ENCODE measurements at places on chromosomes 6 and 20. TPM values are rescaled to one million over a fixed set of nuclear protein-coding genes. Genes with fewer than 3 reads are reported as not detected.

GRCh38 chr20:10466855-10467254, 31.8 kb downstream of the SLX4IP start:
- DNase-seq, result no peak

GRCh38 chr6:11532097-11532496, 5.5 kb upstream of the TMEM170B start:
- no peak for DNase-seq

GRCh38 chr6:36826520-36827227, 12.6 kb downstream of the CPNE5 start:
- no peak for DNase-seq

Gene CRISP2
- polyA plus RNA-seq, result 0.14 TPM

GRCh38 chr20:33337119-33337518, 54.1 kb downstream of the BPIFB1 start:
- DNase-seq, result no peak

GRCh38 chr20:56328861-56329260, 29.9 kb upstream of the FAM210B start:
- DNase-seq, result peak; percentile 53

GRCh38 chr6:41255638-41256246, 27.6 kb downstream of the TREML4 start:
- no peak for DNase-seq

DNA sequence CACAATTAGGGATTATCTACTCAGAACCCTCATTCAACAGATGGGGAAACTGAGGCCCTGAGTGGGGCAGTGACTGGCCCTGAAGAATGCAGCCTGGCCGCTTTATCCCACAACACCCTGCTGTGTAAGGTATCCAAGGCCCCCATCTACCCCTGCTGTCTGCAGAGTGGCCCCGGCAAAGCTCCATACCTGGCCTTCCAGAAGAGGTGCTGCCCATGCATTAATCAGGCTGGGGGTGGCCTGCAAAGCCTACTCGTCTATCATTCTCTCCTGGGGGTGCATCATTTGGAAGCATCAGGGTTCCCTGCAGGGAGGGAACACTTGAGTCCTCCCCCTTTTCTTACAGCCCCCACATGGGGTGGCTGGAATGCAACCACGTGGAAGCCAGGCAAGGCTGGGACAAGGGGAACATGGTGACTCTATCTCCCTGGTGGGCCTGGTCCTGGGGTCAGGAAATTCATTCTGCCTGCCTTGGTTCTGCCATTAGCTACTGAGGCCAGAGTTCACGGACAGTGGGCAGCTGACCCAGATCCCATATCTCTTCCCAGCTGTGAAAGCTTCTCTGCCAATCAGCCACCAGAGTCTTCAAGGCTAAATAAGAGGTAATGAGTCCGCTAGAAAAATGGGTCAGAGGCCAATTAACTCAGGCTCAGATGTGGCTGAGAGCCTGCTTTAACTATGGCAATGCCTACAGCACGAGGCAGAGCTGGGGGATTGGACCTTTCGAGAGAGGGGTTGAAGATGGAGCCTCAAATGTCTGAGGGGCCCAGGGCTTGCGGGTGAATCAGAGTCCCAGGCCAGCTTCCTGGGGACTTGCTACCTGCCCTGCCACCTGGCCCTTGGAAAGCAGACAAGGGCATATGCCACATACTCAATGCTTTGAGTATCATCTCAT, 72.3 kb upstream of the TOX2 start:
- no peak for DNase-seq

Gene TFAP2D
- polyA plus RNA-seq, result not detected

Gene POPDC3
- polyA plus RNA-seq, result 0.37 TPM

Gene CASP8AP2
- polyA plus RNA-seq, result 26.6 TPM

Gene CST2
- not detected for polyA plus RNA-seq

Gene CAGE1
- not detected for polyA plus RNA-seq

DNA sequence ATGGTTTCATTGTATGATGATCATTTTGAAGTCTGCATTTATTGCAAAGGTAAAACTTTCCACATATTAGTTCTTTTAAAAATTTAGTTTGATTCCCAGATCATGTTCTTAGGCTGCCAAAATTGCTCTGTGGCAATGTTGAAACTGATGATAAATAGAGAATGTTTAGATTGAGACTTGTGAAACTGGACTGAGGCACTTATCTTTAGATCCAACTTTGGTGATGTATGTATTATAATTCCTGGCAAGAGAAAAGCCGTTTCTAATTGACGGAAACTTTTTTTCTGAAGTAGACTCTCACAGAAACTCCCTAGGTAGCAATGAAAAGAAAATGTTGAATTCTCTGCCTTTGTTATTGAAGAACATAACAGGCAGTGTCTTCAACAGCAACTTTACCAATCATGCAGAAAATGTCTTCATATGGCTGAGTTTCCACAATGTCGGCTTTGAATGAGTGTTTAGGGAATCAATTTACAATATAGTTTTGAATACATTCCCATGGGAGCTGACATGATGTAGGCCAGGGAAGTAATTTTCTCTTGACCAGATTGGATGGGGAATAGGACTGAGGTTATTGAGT, 456.2 kb downstream of the CD109 start:
- no peak for DNase-seq

- no peak for DNase-seq
Measured at GRCh38 chr6:99416892-99417767, 8.0 kb downstream of the PNISR start.

- no peak for DNase-seq
Measured at GRCh38 chr6:143111443-143111842, 50.8 kb downstream of the AIG1 start.

Gene SRMS
- 0.17 TPM for polyA plus RNA-seq

DNA sequence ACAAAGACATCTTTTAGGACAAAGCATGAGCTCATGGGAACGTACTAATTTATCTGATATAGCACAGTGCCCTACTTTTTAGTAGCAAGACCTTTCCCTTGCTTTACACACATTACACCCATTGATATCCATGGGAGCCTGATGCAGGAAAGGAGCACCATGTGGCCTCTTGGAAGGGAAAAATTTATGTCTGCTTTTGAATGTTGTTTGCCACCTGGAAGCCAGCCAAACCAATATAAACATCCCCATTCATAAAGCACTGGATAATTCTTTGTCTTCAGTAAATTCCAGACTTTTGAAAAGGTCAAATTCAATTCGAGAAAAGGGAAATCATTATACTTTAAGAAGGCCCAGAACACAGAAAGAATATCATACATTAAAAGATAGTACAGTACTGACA, 152.3 kb upstream of the BEND6 start:
- DNase-seq, result no peak

GRCh38 chr6:130359736-130360135, 6.1 kb upstream of the TMEM200A start:
- DNase-seq, result no peak

DNA sequence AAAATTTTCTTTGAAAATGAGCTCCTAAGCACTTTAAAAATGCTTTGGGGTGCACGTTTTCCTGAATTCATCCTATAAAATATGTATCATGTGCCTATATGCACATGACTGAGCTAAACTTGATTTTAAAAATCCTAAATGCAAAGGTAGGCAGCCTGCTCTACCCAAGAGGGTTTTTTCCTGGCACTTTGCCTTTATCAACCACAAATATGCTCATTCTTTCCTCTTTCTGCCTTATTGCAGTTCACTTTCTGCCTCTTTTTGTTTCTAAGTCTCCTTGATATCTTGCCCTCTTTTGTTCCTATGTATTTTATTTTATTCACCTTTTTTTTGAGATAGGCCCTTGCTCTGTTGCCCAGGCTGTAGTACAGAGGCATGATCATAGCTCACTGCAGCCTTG, 229.3 kb downstream of the GRM1 start:
- DNase-seq, result no peak

DNA sequence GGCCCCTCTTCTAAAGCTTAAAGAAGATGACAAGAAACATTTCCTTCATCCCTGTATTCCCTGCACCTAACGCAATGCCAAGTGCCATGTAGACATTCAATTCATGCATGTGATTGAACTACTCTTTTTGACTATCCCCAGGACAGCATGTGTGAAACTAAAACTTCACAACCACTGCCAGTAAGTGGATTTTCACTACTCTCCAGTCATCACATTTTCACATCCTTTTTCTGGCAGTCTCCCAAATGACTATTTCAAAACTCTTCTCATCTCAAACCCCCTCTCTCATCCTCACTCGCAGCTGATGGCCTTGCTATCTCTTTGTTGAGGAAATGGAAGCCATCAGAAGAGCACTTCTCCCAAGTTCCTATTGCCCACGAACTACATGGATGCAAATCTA, 122.6 kb downstream of the OPRM1 start:
- no peak for DNase-seq

Gene TULP4
- polyA plus RNA-seq, result 21.8 TPM

Gene CRISP3
- polyA plus RNA-seq, result 0.31 TPM

GRCh38 chr20:9628141-9628540, 113.8 kb downstream of the LAMP5 start:
- no peak for DNase-seq

Gene ZNF165
- 5.4 TPM for polyA plus RNA-seq

DNA sequence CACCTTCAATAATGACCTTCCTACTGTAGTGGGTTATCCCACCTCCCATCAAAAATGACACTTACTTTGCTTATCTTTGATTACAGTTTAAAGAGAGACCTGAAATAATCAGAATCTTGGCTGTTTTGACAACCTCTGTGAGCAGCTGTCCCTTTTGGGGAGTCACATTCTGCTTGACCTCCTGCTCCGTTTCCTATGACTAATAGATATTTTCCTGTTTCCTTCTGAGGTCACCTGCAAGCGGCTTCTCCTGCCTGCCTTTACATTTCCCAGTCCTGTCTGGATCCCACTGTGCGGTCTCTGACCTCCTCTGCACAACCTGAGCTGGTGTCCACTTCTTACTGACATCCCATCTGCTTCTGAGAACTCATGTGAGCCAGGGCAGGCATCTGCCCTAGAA, 54.2 kb downstream of the TRAM2 start:
- no peak for DNase-seq

GRCh38 chr6:2162079-2162445, 83.3 kb downstream of the GMDS start:
- no peak for DNase-seq

GRCh38 chr20:21534453-21534852, 20.6 kb upstream of the NKX2-2 start:
- DNase-seq, result no peak

DNA sequence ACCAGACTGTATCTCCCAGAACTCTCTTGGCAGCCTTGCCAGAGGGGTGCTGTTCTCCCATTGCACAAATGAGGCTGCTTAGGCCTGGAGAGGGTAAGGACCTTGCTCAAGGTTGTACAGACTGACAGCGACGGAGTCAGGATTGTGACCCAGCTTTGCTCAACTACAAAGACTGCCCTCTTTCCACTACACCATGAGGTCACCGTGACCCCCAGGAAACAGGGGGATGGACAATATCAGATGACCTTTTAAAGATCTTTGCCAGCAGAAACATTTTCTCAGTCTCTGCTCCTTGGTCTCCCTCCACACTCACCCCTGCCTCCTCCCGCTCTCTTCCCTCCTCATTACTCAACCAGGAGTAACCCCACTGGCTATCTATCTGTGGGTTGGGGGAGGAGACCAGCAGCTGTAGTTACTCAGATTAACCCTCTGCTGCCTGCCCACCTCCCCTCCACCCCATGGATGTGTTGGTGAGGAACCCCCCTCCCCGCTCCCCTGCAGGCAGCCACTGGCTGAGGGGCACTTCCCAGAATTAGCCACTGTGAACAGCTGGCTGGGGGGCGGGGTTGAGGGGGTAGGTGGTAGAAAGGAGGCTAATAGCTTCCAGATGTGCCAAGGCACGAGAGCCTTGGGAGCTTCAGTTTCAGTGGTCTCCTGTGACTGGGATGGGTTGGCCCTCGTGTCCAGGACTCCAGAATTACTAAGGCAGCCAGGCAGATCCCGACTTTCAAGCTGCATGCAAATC, 26.9 kb upstream of the MRPS18A start:
- no peak for DNase-seq

Gene RPS6KA2
- polyA plus RNA-seq, result 29.5 TPM

Gene PPP1R11
- polyA plus RNA-seq, result 61.0 TPM

DNA sequence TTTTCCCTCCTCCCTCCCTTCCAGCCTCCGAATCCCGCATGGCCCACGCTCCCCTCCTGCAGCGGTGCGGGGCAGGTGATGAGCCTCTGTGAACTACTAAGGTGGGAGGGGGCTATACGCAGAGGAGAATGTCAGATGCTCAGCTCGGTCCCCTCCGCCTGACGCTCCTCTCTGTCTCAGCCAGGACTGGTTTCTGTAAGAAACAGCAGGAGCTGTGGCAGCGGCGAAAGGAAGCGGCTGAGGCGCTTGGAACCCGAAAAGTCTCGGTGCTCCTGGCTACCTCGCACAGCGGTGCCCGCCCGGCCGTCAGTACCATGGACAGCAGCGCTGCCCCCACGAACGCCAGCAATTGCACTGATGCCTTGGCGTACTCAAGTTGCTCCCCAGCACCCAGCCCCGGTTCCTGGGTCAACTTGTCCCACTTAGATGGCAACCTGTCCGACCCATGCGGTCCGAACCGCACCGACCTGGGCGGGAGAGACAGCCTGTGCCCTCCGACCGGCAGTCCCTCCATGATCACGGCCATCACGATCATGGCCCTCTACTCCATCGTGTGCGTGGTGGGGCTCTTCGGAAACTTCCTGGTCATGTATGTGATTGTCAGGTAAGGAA, at the start of gene OPRM1:
TSS of gene OPRM1 (plus strand) at position 10 of the 612 bp plus-strand sequence. CDS start at position 315, 305 bp downstream.
- peak; percentile 73 for DNase-seq

DNA sequence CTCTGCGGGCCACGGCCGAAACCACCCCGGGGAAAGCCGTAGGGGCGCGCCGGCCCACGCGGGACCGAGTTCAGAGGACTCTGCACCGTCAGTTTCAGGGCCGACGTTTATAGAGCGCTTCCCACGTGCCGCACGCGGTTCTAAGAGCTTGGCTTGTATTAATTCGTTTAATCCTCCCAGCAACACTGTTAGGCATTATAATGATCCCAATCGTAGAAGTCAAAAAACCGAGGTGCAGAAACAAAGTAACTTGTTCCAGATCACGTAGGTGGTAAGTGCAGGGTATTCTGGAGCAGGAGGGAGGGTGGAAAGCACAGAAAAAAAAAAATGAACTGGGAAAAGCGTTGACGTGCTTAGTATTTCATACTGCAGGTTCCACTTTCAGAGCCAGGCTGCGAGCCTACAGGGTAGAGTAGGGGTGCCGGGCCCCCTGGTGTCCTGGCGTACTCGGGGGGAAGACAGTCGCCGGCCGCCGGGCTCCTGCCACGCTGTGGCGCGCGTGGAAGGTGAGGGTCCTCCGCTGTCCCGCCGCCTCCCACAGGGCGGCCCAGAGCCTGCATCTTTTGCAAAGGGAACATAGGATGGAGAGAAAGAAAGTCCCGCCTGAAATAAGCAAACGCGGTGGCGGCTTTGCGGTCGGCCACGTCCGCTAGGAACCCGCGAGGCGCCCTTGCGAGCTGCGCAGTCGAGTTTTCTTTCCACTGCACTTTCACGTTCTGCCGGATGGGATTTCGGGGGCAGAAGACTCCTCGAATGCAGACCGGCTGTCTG, 10.2 kb upstream of the FOXF2 start:
- DNase-seq, result no peak

- no peak for DNase-seq
Measured at GRCh38 chr6:149211046-149211571, 106.4 kb upstream of the TAB2 start.

- DNase-seq, result no peak
Measured at GRCh38 chr20:43550456-43550855, 8.4 kb upstream of the SGK2 start.

Gene SLC17A9
- 2.0 TPM for polyA plus RNA-seq

Gene KCNK5
- polyA plus RNA-seq, result 8.9 TPM
